ENCODE measurements at places on chromosomes 16 and 17.

DNA sequence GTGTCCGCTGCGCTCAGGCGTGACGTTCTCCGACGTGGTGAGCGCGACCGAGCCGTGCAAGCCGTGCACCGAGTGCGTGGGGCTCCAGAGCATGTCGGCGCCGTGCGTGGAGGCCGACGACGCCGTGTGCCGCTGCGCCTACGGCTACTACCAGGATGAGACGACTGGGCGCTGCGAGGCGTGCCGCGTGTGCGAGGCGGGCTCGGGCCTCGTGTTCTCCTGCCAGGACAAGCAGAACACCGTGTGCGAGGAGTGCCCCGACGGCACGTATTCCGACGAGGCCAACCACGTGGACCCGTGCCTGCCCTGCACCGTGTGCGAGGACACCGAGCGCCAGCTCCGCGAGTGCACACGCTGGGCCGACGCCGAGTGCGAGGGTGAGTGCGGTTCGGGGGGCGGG, 11.2 kb downstream of the NGFR start:
- no peak for DNase-seq

DNA sequence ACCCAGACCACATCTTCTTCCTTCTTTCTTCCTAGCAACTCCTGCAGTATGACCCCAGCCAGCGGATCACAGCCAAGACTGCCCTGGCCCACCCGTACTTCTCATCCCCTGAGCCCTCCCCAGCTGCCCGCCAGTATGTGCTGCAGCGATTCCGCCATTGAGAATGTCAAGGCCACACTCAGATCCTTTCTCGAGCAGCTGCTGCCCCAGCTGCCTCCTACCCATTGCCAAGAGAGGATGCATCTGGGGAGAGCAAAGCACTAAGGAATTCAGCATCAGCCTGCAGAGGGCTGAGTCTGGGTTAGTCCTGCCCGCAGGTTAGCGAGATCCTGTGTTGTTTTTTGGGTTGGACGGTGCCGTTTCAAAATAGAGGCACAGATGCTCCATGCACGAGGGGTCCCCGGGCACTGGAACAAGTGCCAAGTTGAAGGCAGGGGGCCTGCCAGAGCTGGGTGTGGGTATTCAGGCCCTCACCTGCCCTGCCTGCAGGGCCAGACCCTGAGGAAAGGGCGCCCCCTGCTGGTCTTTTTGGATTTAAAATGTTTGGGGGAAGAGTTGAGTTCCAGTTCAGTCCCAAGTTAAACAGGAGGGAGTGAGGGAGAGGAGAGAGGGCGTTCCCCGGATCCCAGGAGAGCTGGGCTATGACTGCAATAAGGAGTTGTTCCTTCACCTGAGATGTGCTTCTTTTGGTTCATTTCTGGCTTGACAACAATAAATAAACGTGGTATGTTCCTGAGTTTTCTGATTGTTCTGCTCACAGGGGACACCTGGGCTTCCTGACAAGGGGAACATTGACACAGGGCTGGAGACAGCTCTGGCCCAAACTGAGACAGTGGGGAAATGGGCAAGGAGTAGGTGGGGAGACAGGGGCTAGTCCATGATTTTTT, 4.9 kb downstream of the CDK3 start:
- DNase-seq = peak; percentile 79

DNA sequence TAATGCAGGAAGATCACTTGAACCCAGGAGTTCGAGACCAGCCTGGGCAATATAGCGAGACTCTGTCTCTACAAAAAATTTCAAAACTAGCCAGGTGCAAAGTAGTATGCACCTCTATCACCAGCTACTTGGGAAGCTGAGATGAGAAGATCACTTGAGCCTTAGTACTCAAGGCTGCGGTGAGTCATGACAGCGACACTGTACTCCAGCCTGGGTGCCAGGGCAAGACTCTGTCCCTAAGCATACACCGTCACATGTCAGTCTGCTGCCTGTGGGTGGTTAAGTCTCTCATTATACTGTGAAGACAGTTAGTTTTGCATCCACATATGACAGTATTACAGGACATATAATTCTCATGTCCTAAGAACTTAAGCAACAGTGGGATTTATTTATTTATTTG, 21.8 kb downstream of the NMRAL1 start:
- DNase-seq = no peak

DNA sequence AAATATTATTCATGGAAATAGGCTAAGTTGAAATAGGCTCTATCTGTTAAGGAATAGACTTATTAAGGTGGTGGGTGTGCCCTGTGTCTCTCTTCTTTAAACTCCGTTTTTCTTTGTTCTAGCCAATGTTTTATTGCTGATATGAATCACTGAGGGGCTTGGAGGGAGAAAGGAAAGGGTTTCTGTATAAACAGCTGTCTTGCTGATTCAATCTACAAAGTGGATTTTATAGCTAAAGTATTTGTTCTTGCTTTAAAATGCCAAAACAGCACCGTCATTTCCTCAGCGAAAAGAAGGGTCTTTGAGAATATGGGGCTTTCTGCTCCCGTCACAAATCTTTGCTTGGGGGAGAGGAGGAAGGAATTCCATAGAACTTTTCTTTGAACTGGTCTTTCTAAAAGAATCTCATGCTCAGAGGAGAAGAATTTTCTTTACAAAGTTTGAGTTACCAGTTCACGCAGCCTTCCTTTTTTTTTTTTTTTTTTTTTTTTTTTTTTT, 39.3 kb downstream of the MSI2 start:
- no peak for DNase-seq

DNA sequence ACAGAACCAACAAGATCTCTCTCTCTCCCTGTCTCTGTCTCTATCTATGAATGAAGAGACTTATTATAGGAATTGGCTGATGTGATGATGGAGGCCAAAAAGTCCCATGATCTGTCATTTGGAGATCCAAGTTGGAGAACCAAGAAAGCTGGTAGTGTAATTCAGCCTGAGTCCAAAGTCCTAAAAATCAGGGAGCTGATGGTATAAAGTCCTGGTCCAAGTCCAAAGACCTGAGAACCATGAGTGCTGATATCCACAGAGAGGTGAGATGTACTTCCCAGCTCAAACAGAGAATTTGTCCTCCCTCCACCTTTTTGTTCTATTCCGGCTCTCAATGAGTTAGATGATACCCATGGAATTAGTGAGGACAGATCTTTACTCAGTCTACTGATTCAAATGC, 15.4 kb upstream of the TMIGD1 start:
- DNase-seq = no peak

- DNase-seq = no peak
Observed at GRCh38 chr17:61420052-61420451, 20.4 kb downstream of the TBX2 start.

DNA sequence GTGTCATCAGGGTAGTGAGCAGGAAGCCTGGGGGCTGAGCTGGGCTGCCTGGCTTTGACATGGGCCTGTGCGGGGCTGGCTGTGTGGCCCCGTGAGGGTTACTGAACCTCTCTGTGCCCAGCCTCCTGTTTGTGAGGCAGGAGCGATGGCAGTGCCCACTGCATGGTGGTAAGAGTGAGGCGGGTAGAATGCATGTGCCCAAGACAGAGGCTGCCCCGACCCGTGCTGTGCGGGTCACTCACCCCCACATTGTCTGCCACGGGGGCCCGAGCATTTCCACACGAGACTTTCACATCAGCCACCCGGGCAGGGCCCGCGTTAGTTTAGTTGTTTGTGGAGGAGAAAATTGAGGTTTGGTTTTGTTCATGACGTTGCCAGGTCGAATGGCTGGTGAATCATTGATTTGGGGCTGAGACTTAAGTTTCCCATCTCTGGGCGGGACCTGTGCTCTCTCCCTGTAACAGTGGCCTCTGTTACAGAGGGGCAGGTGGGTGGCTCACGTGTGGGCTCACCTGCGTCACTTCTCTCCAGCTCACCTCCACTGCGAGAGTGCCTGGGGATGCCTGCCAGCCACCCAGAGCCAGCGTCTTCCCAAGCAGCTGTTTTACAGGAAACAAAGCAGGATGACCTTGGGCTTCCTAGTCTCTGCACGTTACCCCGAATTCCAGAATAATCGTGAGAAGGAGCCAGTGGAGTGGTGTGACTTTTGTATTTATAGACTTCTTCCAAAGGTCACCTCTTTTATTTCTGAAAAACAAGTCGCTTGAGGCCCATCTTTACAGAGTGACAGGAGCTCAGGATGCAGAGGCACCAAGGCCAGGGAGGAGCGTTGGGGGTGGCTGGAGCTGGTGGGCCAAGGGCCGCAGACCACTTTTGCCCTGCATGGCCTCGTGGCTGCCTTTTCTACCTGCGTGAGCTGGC, 150.6 kb downstream of the RPTOR start:
- DNase-seq = no peak

GRCh38 chr16:23420011-23420410, 33.0 kb downstream of the COG7 start:
- DNase-seq = no peak

DNA sequence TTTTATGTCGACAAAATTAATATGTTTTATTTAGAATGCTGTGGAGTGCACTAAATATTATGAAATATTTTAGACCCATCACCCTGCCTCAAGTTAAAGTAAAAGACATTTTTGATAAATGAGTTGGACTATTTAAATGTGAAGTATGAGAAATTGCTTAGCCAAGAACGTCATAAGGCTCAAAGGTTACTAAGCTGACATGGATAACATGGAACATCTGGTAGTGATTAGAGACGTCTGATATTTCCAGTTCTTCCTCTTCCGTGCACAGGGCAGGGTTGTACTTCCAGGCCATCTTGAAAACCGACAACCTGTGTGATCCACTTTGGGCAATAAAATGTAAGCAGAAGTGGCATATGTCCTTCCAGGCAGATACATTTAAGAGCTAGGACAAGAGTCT, 7.2 kb upstream of the CCL8 start:
- DNase-seq = no peak

- DNase-seq = no peak
Observed at GRCh38 chr16:81601008-81601428, 156.4 kb downstream of the CMIP start.

- DNase-seq = no peak
Observed at GRCh38 chr17:82976982-82977488, 102.4 kb upstream of the METRNL start.

- DNase-seq = no peak
Observed at GRCh38 chr16:84278968-84279367, 15.7 kb upstream of the WFDC1 start.

GRCh38 chr16:14399378-14400284, 230.4 kb downstream of the PARN start:
- no peak for DNase-seq

DNA sequence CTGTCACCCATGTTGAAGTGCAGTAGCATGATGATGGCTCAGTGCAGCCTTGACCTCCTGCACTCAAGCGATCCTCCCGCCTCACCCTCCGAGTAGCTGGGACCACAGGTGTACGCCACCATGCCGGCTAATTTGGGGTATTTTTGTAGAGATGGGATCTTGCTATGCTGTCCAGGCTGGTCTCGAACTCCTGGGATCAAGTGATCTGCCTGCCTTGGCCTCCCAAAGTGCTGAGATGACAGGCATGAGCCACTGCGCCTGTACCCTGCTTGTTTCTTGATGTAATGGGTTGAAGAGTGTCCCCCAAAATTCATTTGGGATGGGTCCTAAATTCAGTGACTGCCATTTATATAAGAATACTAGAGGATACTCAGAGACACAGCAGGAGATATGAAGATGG, 57.2 kb downstream of the ABCC6 start:
- no peak for DNase-seq

DNA sequence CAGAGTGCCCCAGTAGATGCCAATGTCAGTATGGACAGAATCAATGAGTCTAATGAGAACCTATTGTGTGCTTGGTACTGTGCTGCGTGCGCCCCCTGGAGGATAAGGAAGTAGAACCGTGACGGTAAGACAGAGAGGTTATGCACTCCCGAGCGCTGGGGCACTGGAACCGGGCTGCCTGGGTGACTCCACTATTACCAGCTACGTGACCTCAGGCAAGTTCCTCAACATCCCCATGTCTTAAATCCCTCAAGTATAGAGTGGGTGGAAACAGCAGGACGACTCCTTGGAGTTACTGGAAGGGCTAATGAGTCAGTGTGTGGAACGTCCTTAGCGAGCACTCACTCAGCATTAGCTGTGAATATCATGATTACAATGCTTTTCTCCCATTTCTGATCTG, 16.2 kb downstream of the CHST4 start:
- peak; percentile 35 for DNase-seq

GRCh38 chr17:6779411-6779810, 3.4 kb downstream of the FBXO39 start:
- no peak for DNase-seq

DNA sequence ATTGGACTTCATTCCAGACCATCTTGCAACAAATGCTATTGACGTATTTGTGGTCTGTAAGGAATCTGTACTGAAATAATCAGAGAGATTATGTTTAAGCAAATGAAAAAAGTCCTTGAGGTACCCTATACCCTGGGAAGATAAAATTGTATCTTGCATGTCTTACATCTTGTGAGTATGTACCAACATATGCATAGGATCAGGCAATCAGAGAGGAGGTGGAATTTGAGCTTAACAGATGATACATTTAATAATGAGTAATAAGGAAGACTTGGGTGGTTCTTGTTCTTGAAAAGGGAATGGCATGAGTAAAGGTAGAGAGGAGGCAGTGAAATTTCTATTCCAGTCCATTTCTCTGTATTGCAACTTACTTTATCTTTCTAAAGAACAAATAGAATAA, 10.6 kb downstream of the MOSMO start:
- no peak for DNase-seq

GRCh38 chr17:50807009-50807408, 28.4 kb upstream of the WFIKKN2 start:
- no peak for DNase-seq

- no peak for DNase-seq
Observed at GRCh38 chr17:59427425-59427921, 96.0 kb downstream of the YPEL2 start.

DNA sequence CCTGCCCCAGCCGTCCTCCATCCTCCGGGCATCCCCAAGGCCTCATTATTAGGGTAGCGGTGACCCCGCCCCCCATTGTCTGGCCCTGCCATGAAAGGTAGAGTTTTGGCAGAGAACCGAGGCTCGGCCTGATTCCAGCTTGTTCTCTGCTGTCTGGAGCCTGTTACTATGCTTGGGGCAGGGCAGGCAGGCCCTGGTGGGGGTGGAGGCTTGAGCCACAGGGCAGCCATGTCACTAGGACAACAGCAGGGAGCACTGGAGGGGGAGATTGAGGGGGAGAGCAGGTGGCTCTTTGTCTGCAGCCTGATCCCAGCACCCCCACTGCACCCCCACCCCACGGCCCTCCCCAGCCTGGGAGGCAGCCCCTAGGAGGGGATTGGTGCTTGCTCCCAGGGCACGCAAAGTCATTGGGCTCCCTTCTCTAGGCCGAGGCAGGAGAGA, 15.4 kb downstream of the RHBDL3 start:
- DNase-seq = no peak

DNA sequence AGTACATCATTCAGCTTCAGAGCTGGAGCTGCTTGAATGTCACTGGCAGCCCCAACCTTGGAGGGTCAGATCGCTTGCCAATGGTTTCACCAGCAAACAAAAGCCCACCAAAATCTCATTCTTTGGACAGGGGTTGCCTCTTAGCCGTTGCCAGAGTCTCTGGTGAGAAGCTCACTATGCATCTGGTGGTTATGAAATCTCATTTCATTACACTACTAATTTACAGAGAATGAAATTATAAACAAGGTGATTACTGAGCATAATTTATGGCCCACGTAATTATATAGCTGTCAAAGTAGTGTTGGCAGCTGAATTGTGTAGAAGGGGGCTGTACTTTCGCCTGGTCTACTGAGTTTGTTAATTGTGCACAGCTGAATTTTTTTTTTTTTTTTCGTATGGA, 688.9 kb upstream of the KIF2B start:
- no peak for DNase-seq

- no peak for DNase-seq
Observed at GRCh38 chr16:66266436-66267291, 99.8 kb upstream of the CDH5 start.
